Stimulated activated CD4-positive, alpha-beta T cell treated with anti-CD3 and anti-CD28 coated beads, Interleukin-4, amount 100 ng/mL, for 1 hour (primary cell): ENCODE measurements at places on chromosomes 4 and X.

DNA sequence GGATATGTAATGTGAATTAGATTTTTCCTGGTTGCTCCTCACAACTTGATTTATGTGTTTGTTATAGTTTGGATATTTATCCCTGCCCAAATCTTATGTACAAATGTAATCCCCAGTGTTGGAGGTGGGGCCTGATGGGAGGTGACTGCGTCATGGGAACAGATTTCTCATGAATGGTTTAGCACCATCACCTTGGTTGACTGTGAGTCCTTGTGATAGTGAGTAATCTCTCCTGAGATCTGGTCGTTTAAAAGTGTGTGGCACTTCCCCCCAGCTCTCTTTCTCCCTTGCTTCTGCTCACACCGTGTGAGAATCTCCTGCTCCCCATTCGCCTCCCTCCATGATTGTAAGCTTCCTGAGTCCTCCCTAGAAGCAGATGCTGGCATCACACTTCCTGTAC, 2.2 kb downstream of the MID2 start:
- DNase-seq, result no peak

GRCh38 chr4:148430854-148431253, 11.4 kb downstream of the NR3C2 start:
- DNase-seq, result no peak

- DNase-seq, result no peak
Observed at GRCh38 chr4:114694770-114695169, 96.2 kb downstream of the UGT8 start.

DNA sequence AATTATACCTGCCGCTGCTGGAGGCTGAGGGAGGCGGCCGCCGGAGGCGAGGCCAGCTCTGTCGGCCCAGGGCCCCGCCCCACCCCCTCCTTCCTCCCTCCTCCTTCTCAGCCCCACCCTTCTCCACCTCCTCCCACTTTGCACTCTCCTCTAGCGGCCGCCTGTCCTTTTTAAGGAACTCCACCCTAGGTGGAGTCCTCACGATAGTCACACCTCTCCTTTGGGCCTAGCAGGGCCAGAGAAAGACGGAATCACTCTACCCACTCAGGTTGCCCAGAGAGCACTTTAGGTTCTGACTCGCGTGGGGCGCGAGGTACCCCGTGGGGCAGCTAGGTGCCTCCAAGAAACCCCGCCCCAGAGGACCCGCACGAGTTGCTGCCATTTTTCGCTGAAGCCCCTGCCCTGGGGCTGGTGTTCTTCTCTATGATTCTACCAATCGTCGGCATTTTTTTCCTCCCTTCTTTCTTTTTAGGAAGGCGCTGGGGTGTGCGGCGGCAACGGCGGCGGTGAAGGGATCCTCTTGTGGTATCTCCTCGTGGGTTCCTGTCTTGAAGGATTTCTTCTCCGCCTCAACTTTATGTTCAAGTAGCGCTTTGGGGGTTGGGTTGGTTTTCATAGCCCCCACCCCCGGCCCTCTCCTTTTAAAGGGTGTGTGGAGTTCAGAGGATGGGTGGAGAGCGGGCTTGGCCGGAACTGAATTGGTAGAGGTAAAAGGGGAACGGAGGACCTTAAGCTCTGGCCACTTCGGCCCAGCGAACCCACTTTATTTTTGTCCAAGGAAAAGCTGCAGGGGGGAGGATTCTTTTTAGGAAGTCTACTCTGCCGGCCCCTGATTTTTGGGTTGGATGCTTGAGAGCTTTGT, at the start of gene KLF8:
TSS of gene KLF8 (plus strand) at position 136 of the 862 bp plus-strand sequence. CDS start 979 bp downstream, outside the sequence.
- peak; percentile 22 for DNase-seq

DNA sequence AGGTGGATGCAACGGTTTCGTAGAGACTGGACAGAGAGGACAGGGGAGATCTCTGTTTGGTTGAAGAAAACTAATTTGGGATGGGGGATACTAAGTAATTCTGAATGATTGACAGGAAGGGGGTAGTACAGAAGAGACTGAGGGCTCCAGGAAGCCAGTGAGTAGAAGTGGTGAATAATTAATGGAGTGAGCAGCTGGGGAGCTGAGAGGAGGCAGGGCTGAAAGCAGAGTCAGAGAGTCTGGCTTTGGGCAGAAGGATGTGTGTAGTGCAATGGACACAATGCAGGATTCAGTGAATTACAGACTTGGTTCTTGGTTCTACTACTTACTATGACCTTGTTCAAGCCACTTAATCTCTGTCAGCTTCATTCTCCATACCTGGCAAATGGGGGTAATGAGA, 161.7 kb downstream of the RBMX2 start:
- no peak for DNase-seq

GRCh38 chrX:120426599-120426998, 42.5 kb downstream of the LAMP2 start:
- no peak for DNase-seq

DNA sequence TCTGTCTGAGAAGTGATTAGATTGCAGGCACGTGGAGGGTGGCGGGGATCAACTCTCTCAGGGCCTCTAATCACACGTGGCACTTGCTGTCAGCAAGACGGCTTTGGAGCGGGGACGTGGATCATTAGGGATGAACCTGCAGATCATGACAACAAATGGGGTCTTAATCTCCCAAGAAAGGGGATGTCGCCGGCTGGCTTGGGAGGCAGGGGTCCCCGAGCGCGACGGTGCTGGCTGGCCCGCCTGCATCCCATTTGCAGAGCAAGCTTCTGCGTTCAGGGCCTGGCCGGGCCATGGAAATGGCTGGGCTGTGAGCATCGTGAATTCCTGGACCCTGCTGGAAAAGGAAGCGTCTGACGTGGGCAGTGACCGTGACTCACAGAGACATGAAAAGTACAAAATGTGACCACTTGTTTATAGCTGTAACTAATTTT, 85.1 kb upstream of the SHOX start:
- no peak for DNase-seq

- DNase-seq, result no peak
Observed at GRCh38 chrX:41507919-41508318, 60.8 kb downstream of the NYX start.

DNA sequence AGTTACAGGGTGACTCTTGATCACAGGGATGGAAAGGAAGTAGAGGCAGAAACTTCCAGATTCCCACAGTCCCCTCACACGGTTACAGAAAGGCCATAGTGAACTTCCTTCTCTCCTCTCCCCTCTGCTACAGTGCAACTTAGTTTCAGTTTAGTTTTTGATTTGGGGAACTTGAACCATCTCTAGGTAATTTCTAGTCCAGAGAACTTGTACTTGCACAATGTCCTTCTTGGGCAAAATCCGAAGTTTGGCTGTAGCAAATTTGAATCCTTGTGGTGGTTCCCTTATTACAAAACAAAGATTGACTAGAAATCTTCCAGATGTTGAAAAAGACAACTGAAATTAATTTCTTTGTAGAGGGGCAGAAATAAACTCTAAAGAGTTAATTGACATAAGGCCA, 1.2 kb upstream of the BLTP1 start:
- no peak for DNase-seq

DNA sequence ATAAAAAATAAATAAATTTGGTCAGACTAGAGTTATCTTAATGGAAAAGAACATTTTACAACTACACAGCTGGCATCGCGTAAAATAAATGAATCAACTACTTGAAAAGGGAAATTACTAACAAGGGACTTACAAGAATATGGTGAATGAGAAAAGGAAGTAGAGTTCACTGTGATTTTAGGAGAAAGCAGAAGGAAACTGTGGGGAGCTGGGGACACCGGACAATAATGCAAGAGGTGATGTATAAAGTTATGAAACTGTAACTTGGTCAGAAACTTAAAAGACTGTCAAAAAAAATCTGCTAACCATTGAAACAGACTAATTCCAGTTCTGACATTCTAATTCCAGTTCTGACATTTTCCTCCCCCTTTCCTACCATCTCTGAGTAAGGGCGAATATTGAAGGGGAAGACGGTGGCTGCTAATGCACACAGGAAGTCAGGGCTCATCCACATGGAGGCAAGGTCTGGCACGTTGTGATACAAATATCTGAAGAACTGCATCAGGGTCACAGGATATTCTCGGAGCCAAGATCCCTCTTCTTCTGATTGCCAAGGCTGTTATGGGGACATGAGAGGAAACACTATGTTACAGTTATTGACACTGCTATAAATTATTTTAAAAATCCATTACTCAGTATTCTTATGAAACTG, 170.5 kb downstream of the CDS1 start:
- no peak for DNase-seq

DNA sequence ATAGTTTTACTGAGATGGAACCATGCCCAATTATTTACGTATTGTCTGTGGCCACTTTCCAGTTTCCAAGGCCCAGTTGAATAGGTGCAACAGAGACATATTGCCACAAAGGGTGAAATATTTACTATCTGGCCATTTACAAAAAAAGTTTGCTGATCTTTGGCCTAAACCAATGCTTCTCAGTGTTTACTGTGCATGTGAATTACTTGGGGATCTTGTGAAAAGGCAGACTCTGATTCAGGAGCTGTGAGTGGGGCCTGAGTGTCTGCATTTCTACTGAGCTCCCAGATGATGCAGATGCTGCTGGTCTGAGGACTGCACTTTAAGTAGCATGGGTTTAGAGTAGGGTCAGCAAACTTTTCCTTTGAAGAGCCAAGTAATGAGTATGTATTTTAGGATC, 94.1 kb upstream of the PDE5A start:
- DNase-seq, result no peak

- no peak for DNase-seq
Observed at GRCh38 chrX:44705817-44706551, 137.8 kb upstream of the DUSP21 start.

- no peak for DNase-seq
Observed at GRCh38 chr4:25926462-25926861, 12.4 kb downstream of the SMIM20 start.

DNA sequence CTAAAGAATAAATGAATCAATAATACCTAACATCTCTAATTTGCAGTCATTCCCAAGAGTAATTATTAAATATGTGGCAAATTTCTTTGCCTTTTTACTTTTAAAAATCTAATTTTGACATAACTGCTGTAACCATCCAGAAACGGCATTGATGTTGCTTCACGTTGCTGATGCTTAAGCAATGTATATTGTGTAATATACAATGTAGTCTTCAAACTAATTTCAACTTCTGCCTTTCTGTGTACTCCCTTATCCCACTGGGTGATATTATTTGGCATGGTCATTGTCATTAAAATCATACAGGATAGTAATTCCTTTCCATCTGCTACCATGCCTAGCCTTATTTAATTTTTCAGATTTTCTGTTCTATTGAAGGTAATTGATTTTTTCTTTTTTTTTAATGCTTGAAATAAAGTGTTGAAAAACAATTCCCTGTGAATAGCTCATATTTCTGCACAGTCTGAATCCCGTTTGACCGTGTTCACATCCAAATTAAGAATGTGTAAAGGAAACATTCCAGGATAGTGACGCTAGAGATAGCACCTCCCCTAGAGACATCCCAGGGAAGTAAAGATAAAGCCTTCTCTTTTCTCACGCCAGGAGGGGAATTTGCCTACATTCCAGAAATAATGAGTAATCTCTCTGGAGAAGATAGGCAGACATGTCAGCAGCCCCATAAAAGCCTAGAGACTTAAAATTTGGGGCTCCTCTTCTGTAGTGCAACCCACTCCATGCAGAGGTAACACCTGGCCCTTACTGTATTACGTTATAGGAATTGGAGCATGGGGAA, 8.6 kb downstream of the FAM200B start:
- DNase-seq, result no peak

- no peak for DNase-seq
Observed at GRCh38 chr4:126779001-126779400, 853.8 kb upstream of the INTU start.

DNA sequence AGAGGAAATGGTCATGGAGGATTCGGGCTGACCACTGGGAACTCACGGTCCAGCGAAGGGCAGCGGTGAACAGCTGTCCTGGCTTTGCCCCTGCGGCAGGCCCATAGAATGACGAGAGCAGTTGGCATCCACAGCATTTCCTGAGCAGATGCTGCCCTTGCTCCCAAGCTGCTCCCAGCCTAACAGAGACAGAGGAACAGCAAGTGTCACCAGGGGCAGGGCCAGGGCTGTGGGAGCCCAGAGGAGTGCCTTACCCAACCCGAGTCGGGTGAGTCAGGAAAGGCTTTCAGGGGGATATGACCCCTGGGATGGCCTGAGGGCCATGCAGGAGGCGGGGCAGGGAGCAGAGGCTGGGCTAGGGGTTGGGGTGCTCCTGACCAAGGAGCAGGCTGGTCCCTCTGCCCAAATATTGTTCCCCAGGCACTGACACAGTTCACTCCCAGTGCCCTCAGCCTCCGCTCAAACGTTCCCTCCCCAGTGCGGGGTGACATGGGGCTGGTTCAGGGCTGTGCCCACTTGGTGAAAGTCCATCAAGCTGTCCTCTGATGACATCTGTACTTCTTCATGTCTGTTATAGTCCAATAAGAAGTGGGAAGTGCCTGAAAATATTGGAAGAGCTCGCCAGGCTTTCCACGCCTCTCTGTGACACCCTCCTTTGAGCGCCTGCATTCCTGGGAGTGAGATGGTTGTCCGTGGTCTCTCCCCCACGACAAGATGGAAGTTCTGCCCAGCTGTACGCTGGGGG, 64.7 kb upstream of the GPR78 start:
- no peak for DNase-seq
